Skeletal muscle tissue (tissue), 5 donors: ENCODE measurements at places on chromosomes 3 and 15. TPM values are rescaled to one million over a fixed set of nuclear protein-coding genes. Genes with fewer than 3 reads are reported as not detected.

Gene PLXNB1
- 11.5 TPM for total RNA-seq

Gene CCDC71
- 11.5 TPM for total RNA-seq

Gene GPR62
- total RNA-seq, result 0.52 TPM

Gene WNT7A
- total RNA-seq, result not detected

Gene DLEC1
- total RNA-seq, result under 0.01 TPM

Gene DZIP1L
- total RNA-seq, result 13.6 TPM

Gene TMPRSS7
- total RNA-seq, result not detected

Gene CYP8B1
- total RNA-seq, result not detected

Gene KBTBD13
- 1.6 TPM for total RNA-seq

Gene CPNE4
- not detected for total RNA-seq

Gene GRAMD2A
- 2.1 TPM for total RNA-seq

Gene SPINT1
- total RNA-seq, result under 0.01 TPM
